Stimulated activated CD4-positive, alpha-beta T cell treated with anti-CD3 and anti-CD28 coated beads, Interleukin-1b, Interleukin-23, amount 100 ng/mL, for 4 hours (primary cell): ENCODE measurements at places on chromosomes 5 and 9.

- no peak for DNase-seq
These were observed 22.5 kb downstream of the LHFPL2 start for GRCh38 chr5:78626009-78626571.

DNA sequence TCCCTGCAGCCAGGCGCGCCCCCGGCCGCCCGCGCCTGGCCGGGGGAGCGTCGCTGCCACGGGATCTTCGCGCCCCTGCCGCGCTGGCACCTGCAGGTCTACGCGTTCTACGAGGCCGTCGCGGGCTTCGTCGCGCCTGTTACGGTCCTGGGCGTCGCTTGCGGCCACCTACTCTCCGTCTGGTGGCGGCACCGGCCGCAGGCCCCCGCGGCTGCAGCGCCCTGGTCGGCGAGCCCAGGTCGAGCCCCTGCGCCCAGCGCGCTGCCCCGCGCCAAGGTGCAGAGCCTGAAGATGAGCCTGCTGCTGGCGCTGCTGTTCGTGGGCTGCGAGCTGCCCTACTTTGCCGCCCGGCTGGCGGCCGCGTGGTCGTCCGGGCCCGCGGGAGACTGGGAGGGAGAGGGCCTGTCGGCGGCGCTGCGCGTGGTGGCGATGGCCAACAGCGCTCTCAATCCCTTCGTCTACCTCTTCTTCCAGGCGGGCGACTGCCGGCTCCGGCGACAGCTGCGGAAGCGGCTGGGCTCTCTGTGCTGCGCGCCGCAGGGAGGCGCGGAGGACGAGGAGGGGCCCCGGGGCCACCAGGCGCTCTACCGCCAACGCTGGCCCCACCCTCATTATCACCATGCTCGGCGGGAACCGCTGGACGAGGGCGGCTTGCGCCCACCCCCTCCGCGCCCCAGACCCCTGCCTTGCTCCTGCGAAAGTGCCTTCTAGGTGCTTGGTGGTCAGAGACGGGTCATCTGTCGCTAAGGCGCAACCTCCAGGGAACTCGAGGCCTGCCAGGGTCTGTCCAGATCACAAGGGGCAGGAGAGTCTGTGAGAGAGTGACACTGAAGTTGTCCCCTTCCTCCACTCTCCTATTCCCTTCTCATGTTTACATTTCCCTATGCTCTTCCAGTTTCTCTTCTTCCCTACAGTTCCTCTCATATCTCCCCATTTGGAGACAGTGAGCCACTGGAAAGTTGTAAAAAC, 1.3 kb downstream of the GPR150 start:
- DNase-seq, result peak; percentile 37

DNA sequence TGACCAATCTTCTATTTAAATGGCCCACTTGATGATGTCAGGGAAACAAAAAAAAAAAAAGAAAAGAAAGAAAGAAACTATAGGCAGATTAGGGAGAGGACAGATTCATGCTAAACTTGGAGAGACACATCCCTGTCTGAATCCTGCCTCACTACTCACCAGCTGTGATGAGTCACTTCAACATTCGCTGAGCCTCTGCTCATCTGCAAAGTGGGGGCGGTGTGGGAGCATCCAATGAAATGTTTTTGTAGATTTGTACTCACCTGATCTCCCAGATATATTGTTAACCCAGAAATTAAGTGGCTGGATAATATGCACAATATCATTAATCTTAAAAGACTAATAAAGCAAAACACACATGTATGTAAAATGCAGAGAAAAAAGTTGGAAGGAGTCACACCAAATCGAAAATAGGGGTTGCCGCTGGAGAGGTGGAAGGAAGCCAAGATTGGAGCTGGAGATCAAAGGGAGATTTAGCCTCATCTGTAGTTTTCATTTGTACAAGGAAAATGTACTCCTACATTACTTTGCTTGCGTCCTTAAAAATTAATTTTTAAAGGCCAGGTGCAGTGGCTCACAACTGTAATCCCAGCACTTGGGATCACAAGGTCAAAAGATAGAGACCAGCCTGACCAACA, 17.0 kb upstream of the ERGIC1 start:
- no peak for DNase-seq

- DNase-seq, result no peak
These were observed 8.7 kb downstream of the KCNMB1 start for GRCh38 chr5:170380361-170380951.

DNA sequence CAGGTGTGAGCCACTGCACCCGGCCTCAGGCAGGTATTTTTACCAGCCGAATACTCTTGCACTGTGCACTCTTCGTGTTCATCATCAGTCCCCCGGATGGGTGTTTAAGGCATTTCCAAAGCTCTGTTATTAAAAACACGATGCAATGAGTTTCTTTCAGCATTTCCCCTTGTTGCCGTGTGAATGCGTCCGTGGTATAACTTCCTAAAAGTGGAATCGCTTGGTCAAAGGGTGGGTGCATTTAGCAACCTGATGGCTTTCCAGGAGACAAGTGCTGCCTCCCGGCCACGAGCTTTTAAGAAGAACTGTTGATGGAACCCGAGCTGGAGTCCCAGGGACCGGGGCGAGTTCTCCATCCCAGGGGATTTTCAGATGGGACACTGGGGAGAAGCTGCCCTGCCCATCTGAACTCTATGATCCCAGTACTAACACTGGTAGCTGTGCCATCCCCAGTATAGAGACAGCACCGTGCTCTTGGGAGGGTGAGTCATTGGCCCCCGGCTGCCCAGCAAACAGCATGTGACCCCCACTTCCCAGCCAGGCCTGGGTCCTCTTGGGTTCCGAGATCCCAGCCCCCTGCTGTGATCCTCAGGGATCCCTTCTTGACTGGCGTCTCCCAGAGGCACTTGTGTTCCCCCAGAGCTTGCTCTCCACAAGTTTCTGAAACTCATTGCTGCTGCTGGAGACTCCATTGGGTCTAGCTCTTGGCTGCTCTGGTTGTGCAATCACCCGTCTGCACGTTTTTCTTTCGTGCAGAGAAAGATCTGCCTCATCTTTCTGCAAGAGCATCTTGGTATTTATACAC, 169.5 kb upstream of the IER5L start:
- DNase-seq, result no peak

- no peak for DNase-seq
These were observed 25.0 kb downstream of the C5orf15 start for GRCh38 chr5:133943475-133943817.

DNA sequence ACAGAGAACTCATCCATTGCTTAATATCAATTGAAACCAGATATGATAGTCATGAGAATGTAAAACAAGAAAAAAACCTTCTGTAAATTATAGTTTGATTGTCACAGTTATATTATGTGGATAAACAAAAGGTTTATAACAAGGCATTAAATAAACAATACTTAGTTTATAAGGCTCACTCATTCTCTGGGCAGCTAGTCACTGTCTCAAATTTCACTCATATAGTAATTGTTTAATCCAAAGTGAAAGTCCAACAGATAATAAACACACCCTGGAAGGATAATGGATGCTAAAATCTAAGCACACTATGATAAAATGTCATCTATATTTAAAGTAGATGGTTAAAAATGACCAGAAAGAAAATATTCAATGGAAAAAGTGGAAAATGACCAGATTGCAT, 30.8 kb upstream of the SLC12A2 start:
- no peak for DNase-seq

GRCh38 chr9:128397831-128398230, 22.8 kb upstream of the CERCAM start:
- no peak for DNase-seq

DNA sequence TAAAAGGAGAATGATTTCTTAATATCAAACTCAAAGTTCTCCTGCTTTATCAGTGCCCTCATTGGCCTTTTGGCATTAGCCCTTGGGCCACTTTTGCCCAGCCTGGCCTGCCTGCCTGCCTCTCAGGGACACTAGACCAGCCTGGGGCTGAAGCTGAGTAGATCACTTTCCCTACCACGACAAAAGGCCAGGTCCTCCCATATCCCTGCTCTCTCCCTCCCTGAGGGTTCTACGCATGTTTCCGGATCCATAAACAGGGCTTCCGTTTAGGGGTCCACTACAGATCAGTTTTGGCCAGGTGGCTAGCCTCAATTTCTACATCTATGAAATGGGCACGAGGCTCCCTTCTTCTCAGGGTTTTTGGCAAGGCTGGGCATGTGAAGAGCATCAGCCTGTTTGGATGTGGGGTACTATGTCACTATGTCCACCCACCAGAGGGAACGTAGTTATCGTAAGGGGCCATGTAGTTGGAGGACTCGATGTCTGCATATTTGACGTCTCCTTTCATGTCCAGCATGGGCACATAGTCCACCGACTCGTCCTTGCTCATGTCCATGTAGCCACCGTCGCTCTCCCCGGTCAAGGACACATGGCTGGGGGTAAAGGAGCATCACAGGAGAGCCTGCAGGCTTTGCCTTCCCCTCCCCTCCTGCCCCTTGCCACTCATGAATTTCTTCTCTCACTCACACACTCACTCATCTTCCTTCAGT, 34.0 kb downstream of the PDGFRB start:
- DNase-seq, result no peak

- DNase-seq, result no peak
These were observed 716.0 kb upstream of the CHD1 start for GRCh38 chr5:99644822-99645221.

DNA sequence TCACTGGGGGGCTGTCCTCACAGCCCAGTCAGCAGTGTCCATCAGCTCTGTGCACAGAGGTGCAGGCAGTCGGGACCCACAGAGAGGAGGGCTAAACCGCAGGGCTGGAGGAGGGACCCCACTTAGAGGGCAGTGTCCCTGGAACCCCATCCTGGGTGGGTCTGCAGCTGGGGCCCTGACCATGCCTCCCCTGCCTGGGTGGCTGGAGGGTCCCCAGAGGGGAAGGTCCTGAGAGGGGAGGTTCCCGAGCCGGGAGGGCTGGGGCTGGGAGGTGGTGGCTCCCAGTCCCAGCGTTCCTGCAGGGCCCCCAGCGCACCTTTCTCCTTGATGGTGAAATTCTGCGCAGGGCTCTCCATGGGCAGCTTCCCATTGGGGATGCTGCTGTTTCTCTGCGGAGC, 32.7 kb downstream of the EXOC3 start:
- DNase-seq, result no peak

DNA sequence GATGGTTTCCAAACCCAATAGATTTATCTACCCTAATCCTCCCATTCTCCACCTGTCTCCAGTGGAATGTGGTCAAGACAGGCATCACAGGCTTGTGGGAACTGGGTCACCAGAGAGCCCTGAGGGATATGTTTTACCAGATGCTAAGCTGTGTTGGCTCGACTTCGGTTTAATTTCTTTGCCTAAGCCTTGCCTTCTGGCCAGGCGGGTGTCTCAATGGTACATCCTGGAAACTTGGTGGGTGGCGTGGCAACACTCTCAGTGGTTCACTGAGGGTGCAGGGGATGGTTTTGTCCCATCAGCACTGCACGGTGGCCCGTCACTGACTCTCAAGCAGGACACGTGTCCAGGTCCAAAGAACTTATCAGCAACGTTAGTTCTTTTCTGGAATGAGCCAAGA, 192.2 kb downstream of the TENT4A start:
- no peak for DNase-seq

- DNase-seq, result peak; percentile 51
These were observed 3.8 kb downstream of the CREB3 start for GRCh38 chr9:35736201-35736633.

- no peak for DNase-seq
These were observed 11.1 kb upstream of the IFNA5 start for GRCh38 chr9:21316032-21316842.

DNA sequence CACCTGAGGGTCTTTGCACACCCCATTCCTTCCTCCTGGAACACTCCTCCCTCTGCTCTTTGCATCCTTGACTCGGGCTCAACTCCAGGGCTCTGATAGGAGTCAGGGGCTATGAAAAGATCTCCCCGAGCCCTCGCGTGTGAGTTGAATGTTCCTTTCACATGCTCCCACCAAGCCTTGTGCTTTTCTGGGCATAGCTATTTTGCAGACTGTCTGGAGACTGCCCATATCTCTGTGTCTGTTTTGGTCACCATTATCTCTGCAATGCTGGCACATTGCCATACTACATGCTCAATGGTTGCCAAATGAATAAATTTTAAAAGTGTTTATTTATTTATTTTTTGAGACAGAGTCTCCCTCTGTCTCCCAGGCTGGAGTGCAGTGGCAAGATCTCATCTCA, 56.9 kb upstream of the PLPP1 start:
- no peak for DNase-seq

GRCh38 chr9:87270221-87270847, 227.3 kb upstream of the DAPK1 start:
- no peak for DNase-seq

- DNase-seq, result no peak
These were observed 220.1 kb downstream of the ANXA1 start for GRCh38 chr9:73371801-73372200.

DNA sequence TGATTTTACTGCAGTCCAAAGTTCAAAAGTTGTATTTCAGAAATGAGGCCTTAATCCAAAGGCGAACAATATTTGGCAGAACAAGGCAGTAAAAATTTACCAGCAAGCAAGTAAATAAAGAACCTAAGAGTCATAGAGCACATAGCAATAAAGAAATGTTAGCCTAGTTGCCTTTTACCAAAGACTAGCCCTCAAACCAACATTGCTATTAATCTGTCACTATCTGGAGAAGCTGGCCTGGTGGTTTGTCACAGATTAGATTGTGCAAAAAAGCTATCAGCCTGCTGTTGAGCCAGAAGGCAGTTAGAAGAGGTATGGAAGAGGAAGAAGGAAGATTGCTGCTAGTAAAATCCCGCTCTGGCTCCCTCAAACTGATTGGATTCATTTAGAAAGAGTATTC, 304.7 kb upstream of the KLF4 start:
- no peak for DNase-seq

DNA sequence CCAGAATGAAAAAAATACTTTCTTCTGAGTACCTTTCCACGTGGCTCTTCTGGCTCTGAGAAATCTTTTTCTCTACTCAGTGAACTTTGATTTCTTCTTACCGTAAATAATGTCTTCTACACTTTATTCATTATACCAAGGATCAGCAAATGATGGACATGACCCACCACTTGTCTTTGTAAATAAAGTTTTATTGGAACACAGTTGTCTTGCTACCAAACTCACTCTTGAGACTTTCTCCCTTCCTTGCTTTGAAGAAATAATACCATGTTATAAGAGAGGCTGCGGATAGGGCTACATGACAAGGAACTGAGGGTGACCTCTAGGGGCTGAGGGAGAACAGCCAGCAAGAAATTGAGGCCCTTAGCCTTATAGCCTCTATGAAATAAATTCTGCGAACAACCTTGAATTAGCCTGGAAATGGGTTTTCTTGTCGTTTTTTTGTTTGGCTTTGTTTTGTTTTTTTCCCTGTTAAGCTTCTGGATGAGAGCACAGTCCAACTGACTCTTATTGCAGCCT, 212.5 kb downstream of the COMMD10 start:
- no peak for DNase-seq

GRCh38 chr5:8943301-8943700, 602.6 kb downstream of the SEMA5A start:
- DNase-seq, result no peak
